ENCODE measurements at places on chromosomes 4 and X.

DNA sequence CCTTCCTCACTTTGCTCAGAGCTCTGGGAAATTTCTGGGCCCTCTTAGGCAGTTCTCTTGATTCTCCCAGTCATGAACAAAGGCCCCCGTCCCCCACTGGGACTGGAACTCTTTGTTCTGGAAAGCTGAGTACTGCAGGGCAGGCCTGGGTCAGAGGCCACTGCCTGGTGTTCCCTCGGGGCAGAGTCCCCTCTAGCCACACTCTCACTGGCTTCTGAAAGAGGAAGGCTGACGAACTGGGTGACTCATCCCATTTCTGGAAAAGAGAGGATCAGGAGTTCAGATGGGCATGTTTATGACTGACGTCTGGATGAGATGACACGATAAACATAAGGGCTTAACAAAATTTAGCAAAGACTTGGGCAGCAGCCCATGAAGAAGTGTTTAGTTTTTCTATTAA lies 47.7 kb downstream of the DDX3X start:
- DNase-seq: no peak

- no peak for DNase-seq
These were observed 15.5 kb upstream of the SH3D19 start for GRCh38 chr4:151340751-151341385.

DNA sequence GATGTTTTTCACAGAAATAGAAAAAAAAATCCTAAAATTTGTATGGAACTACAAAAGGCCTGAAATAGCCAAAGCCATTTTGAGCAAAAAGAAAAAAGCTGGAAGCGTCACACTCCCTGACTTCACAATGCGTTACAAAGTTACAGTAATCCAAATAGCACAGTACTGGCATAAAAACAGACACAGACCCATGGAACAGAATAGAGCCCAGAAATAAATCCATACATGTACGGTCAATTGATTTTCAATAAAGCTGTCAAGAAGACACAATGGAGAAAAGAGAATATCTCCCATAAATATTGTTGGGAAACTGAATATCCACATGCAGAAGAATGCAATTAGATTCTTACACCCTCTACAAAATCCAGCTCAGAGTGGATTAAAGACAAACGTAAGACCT lies 208.2 kb downstream of the AFAP1 start:
- DNase-seq: no peak

DNA sequence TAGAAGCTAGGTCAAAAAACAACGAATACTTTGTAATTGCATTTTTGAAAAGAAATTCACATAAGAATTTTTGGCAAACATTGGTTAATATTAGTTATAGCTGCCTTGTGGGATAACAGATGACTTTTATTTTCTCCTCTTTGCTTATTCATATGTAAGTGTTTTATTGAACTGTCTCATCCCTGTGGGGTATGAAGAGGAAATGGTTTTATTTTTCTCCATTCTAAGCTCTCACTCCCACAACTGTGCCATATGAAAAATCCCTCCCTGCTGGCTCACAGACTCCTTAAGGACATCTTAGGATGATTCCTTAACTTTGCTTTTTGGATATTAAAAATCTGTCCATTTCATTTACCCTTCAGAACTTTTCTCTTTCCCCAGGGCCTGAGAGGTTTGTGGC lies 300.6 kb downstream of the PPP1R2C start:
- DNase-seq: no peak

DNA sequence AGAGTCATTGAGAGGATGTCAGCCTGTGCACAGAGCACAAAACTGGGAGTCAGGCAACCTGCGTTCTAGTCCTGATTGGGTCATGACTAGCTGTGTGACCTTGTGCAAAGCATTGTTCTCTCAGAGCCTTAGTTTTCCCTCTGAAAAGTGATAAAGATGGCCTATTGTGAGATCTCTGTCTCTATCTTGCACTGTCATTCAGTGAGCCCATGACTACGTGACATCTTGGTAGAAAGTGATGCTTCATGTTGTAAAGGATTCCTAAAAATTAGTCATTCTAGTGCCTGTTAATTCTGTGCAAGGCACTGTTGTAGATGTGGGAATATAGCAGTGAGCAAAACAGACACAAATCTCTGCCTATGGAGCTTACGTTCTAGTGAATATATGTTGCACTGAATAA lies 2.5 kb downstream of the PGRMC1 start:
- no peak for DNase-seq

- no peak for DNase-seq
These were observed 181.6 kb upstream of the NOCT start for GRCh38 chr4:138833974-138834373.

GRCh38 chr4:183996868-183997267 lies 91.8 kb downstream of the STOX2 start:
- no peak for DNase-seq

DNA sequence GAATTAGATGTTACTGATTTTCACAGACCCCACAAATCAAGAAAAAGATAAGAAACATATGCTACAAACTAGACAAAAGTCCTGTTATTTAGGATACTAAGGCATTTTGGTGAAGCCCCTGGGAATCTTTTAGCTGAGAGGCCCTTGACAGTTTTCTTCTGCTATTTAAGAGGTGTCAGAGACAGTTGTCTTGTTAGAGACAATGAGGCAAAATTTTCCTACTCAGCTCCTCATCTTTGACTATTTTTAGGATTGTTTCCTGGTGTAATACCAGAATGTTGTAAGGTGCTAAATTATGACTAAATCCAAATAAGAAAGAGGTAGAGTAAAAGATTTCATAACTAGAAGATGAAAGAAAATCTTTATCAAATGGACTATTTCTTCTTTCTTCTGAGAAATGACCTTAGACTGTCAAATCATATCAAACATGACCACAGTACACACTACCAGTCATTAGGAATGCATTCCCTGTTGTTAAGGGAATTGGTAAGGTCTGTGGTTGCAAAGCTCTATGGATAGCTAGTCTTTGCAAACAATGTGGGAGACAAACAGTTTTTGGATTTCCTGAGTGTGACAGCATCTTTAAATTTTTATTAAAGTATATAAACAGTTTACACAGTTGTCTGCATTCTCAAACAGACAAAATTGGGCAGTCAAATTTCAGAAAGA lies 926.1 kb downstream of the ADGRL3 start:
- no peak for DNase-seq

GRCh38 chr4:2337896-2338295 lies 76.0 kb upstream of the MXD4 start:
- no peak for DNase-seq

DNA sequence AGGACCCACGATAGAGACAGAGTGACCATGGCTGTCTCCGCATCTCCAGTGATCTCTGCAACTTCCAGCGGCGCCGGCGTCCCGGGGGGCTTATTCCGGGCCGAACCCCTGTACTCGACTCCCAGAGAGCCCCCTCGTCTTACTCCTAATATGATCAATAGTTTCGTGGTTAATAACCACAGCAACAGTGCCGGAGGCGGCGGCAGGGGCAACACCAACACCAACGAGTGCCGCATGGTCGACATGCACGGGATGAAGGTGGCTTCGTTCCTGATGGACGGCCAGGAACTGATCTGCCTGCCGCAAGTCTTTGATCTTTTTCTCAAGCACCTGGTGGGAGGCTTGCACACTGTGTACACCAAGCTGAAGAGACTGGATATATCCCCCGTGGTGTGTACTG lies 343 bp downstream of the DACH2 start:
- DNase-seq: no peak

DNA sequence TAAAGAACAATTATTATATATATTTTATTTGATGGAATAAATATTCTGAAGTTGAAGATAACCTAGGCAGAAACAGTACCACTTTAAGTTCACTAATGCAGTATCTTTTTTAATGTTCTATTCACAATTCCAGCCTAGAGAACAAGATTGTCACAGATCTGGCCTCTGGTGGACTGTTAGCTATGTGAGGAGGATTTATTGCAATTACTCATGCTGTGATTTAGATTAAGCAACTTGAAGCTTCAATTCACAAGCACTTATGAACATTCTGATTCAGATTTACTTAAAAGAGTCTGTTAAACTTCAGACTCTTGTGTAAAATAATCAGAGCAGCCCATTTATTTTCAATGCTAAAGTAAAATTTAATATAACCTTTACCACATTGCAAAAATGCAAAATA lies 1489.8 kb downstream of the STIM2 start:
- no peak for DNase-seq

DNA sequence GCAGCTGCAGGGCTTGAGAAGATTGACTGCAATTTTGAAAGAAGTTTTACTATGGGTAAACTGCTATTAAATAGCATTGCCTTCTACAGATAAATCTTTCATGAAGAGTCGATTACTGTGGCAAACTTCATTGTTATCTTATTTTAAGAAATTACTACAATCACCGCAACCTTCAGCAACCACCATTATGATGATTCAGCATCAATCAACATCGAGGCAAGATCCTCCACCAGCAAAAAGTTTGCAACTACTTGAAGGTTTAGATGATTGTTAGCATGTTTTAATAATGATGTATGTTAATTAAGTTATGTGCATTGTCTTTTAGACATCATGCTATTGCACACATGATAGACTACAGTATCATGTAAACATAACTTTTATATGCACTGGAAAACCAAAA lies 1511.0 kb downstream of the FSTL5 start:
- DNase-seq: no peak

DNA sequence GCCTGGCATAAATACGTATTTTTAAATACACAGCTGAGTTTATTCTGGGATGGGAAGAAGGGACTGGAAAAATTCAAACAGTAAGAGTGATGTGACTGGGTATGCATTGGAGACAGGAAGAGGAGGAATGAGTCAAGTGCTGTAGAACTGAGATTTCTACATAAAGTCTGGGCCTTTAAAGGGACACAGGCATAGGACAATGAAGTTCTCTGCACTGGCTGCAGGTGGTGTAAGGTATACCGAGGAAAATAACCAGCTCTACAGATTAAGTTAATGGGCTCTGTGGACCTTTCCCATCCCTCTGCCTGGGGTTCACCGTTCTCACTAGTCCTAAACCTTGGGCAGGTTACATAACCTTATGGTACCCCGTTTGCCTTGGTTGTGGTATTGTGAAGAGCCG lies 68.7 kb downstream of the DHX15 start:
- no peak for DNase-seq

DNA sequence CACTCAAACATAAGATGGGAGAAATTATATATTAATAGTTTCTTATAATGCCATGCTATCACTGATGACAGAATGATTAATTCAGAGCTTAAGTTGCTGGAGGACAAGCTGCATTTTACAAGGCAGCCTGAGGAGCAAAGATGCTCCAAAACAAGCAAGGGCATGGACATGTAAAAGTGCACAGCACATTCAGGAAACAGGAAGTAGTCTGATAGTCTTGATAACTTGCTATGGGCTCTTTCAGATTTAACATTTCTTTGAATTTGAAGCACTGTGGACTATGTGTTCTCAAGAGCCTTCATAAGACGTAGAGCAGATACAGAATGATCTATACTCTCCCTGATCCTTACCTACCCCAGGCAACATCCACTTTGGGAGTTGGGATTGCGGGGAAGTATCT lies 50.0 kb downstream of the AMMECR1 start:
- no peak for DNase-seq

DNA sequence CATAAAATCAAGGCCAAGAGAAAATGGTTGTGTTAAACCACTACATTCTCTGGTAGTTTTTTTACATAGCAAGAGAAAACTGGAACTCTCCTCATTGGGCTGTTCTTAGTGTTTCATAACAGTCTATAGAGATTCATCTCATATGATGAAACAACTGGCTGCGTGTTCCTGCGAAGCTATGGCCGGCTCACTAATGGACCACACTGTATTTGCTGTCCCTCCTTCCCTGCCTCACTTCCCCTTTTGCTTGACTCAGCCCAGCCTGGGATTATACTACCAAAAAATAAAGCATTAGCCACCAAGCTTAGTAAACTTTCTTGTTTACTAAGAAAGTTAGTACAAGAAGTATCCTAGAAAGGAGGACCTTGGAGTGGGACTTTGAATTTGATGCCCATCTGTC lies 31.6 kb upstream of the LSM6 start:
- DNase-seq: no peak

DNA sequence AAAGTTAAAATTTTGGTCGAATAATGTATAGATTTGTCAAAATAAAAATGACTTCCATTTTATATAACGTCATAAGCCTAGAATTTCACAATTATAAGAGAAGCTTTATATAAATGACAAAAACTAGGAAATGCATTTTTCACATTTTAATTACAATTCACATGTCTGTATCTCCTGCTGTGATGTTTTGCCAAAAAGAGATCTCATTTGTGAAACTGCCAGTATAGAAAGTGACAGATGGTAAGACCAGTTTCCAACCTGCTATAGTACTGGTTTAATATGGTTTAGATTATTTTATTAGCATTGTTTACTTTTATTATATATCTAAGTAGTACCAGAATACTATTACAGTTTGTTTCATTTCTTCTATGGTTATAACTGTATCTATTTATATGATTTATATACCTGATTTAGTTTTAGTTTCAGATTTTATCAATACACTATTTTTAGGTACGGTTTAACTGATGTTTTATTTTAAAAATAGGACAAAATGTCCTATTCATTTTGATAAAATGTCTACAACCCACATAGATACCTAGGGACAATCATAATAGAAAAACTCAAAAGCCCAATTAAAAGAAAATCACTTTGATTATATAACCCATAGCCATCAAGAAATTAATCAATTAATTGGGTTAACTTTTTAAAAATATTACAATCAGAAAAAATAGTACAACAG lies 5.4 kb upstream of the CCSER1 start:
- no peak for DNase-seq

- no peak for DNase-seq
These were observed 47.7 kb downstream of the FGFRL1 start for GRCh38 chr4:1058997-1059665.

DNA sequence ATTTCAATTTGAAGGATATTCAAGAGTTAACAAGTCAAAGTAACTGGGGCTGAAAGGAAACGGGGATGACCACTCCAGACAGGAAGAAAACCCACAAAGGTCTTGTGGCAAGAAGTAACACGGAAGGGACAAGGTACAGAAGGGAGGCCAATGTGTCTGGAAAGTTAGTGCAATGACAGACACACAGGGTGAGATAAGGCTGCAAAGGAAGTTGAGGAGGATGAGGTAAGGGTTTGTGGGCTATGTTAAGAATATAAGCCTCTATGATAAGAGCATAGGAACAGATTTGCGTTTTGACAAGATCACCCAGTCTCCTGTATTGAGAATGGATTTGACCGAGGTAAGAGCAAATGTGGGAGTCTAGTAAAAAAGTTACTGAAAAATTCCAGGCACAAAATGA lies 21.9 kb upstream of the EMCN start:
- DNase-seq: no peak

DNA sequence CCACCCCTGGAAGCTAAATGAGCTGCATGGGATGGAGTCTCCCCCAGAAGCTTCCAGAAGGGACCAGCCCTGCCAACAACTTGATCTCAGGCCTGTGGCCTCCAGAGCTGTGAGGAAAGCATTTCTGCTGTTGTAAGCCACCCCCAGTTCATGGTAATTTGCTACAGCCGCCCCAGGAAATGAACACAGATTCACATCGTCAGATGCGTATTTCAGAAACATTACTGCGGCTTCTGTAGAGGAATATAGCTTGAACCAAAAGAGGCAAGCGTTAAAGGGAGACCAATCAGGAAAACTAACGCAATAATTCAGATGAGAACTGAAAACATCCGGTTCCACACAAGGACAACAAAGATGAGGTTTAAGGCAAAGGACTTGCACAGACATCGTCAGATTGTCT lies 128.4 kb upstream of the TBL1X start:
- DNase-seq: no peak

GRCh38 chr4:83382850-83383249 lies 48.2 kb upstream of the HPSE start:
- no peak for DNase-seq

All from SHP77 (cell line).